ENCODE measurements at places on chromosomes 13 and 19.

- no peak for DNase-seq
Observed at GRCh38 chr19:47021536-47022139, 2.0 kb downstream of the NPAS1 start.

DNA sequence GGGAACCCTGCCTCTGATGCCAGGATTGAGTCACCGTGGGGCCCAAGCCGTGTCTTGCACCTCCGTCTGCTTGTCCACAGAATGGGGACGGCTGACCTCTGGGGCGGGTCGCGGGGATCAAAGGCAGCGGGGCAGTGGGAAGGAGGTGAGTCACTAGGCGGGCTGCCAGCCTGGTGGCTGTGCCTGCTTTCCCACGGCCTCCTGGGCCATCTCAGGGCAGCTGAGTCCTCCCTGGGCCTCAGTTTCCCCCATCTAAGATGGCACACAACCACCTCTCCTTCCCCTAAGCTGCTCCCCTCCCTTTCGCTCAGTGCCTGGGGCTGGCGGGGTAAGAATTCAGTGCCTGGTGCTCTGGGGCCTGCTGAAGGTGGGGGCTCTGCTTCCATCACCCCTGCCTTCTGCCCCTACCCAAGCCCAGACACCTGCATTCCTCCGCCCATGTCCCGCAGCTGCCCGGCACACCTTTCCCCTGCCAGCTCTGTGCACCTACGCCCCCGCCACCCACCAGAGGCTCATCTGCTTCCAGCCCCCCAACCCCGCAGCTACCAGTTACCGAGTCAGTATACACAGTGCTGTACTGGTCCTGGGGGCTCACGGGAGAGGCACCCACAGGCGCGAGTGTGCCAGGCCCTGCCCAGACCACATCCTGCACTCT lies 3.5 kb downstream of the MKNK2 start:
- DNase-seq = peak; percentile 16

DNA sequence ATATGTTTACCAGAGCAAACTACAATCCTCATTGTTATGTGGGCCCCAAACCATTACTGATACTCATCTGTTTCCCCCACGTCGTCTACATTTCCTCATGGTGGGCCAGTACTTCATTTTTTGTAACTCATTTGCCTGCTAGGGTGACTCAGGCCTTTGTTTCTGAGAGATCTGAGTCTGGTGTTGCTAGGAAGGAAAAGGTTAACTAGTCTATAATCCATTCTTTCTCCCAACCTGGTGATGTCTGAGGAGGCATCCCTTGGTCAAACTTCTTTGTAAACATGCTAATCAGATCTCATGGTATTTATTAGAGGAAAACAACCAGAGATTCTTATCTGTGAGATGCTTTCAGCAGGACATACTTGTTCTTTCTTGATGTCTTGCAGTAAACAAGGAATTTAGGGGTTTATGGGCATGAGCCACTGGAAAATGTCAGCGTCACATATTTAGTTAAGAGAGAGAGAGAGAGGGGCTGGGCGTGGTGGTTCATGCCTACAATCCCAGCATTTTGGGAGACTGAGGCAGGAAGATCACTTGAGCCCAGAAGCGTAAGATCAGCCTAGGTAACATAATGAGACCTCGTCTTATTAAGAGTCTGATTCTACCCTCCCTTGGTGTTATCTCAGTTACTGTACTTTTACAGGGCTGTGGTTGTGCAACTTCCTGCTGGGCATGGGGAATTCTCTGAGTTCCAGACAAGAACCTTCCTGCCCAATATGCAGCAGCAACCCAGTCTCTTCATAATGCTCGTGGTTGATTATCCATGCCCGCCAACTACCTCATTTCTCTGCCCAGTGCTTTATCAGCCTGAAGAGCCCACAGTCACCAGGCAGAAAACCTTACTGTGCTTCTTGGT lies 9.7 kb upstream of the DPRX start:
- peak; percentile 21 for DNase-seq

DNA sequence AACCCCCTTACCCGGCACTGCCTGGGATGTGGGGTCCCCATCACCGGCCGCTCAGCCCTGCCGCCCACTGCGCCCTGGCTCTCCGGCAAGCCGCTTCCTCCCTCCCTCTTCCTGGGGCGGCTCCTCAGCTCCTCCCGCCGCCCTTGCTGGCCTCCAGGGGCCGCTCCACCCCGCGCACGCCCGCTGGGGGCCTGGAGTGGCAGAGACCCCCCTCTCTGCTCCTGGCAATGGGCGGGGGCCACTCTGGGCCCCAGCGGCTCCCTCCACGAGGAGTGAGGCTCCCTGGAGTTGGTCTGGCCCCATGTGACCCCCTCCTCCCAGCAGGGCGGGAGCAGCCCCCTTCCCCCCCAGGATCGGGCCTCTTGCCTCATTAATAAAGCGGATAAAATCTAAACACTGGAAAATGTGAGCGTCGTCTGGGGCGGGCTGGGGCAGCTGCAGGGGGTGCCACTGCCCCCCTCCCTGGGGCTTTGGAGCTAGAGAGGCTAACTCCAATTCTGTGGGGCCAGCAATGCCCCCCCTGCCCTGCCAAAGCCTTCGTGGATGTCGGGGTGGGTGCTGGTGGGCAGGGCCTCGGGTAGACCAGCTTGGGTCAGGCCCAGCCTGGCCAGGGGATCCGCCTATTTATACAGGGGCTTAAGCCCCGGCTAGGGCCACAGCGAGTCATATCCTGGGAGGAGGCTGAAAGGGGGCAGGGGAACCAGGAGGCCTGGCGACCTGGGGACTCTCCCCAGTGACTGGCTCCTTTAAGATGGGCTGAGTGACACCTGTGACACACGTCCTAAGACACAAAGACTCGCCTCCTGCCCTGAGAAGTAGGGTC lies at the start of gene PTGER1:
PTGER1 (minus strand) TSS at position 104 of the 823 bp plus-strand sequence. CDS start 1,034 bp downstream, outside the sequence.
- DNase-seq = peak; percentile 76

DNA sequence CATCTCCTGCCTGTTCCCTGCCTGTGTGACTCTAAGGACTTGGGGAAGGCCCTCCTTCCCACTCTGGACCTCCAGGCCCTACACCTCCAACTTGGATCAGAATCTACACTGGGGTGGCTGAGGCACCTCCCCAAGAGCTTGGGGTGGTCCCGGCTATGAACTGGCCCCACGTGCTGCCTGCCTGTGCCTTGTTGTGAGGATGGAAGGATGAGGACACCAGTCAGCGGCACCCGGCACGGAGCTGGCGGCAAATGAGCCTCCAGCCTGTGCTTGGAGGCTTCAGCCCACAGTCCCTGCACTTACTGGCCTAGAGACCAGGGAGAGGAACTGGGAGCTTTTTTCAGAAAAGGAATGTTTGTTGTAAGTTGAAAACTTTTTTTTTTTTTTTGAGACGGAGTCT lies 8.5 kb downstream of the AKAP8 start:
- DNase-seq = no peak

DNA sequence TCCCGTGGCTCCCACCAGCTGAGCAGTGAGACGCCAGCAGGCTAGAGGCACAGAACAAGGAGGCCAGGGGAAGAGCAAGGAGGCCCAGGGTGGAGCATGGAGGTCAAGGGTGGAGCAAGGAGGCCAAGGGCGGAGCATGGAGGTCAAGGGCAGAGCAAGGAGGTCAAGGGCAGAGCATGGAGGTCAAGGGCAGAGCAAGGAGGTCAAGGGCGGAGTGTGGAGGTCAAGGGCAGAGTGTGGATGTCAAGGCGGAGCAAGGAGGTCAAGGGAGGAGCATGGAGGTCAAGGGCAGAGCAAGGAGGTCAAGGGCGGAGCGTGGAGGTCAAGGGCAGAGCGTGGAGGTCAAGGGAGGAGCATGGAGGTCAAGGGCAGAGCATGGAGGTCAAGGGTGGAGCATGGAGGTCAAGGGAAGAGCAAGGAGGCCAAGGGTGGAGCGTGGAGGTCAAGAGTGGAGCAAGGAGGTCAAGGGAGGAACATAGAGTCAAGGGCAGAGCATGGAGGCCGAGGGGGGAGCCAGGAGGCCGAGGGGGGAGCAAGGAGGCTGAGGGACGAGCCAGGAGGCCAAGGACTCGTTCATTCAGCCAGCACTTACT lies 27.7 kb downstream of the DPF1 start:
- DNase-seq = no peak

GRCh38 chr13:106118050-106118449 lies 417.4 kb downstream of the EFNB2 start:
- DNase-seq = no peak

DNA sequence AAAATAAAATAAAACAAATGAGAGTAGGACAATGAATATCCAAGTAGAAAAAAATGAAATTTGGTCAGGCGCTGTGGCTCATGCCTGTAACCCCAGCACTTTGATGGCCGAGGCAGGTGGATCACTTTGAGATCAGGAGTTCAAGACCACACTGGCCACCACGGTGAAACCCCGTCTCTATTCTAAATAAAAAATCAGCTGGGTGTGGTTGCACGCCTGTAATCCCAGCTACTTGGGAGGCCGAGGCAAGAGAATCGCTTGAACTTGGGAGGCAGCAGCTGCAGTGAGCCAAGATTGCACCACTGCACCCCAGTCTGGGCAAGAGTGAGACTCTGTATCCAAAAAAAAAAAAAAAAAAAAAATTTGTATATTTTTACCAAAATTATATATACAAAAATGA lies 18.2 kb upstream of the ZMYM5 start:
- DNase-seq = no peak

- no peak for DNase-seq
Observed at GRCh38 chr19:29321116-29321515, 108.2 kb upstream of the UQCRFS1 start.

- no peak for DNase-seq
Observed at GRCh38 chr13:28406733-28407266, 88.1 kb downstream of the FLT1 start.

GRCh38 chr13:78609464-78610205 lies 6.3 kb upstream of the POU4F1 start:
- DNase-seq = no peak

DNA sequence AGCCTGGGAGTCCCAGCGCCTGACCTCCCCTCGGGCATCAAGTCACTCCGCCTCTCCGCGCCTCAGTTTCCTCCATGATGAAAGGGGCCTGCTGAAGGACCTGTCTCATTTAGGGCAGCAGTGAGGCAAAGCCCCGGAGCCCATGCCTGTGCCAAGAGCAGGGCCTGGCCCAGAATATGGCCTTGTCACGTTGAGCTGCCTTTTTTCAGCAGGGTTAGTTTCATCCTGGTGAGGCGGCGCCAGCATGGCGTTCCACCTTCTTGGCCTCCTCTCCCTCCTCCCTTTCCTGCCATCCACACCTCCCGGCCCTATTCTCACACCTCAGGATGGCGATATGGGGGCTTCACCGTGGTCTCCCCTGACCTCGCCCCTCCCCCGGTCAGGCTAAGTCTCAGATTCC lies 30.2 kb downstream of the PAK4 start:
- no peak for DNase-seq

DNA sequence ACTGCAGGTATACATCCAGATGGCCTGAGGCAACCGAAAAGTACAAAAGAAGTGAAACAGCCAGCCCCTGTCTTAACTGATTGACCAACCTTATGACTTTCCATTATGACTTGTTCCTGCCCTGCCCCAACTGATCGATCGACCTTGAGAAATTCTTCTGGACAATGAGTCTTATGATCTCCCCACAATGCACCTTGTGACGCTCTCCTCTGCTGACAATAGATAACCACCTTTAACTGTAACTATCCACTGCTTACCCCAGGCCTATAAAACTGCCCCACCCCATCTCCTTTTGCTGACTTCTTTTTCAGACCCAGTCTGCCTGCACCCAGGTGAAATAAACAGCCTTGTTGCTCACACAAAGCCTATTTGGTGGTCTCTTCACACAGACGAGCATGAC lies 11.2 kb downstream of the ZNF83 start:
- no peak for DNase-seq

- peak; percentile 64 for DNase-seq
Observed at GRCh38 chr13:91406619-91407018, 8.2 kb downstream of the GPC5 start.

DNA sequence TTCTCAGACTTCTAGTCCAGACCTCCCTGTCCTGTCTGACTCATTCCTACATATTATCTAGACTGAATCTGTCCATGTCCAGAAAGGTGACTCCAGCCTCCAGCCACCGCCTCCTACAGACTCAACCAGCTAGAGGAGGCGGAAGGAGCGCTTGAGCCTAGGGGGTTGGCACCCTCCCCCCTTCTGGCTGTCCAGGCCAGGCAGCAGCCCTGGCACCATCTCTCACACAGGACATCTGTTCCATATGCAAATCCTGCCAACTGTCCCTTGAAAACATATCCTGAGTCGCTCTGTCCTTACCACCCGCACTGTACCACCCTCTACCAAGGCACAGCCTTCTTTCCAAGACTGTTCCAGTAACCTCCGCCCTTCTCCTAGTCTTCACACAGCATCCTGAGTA lies 150.7 kb upstream of the WASF3 start:
- DNase-seq = no peak

GRCh38 chr19:58229255-58229639 lies 533 bp downstream of the ZNF544 start:
- DNase-seq = peak; percentile 43

DNA sequence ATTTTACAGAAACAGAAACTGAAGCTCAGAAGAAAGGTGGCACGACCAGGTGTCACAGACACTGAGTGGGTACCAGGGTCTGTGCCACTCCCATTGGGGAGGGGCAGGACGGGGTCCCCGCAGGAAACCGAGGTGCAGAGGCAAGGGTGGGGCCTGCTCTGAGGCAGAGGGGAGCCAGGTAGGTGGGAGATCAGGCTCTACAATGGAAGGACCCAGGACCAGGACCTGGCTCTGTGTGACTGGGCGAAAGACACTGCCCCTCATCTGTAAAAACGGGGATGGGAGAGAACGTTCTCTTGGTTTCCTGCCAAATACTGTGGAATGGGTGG lies 2.8 kb downstream of the PTGIR start:
- DNase-seq = no peak

DNA sequence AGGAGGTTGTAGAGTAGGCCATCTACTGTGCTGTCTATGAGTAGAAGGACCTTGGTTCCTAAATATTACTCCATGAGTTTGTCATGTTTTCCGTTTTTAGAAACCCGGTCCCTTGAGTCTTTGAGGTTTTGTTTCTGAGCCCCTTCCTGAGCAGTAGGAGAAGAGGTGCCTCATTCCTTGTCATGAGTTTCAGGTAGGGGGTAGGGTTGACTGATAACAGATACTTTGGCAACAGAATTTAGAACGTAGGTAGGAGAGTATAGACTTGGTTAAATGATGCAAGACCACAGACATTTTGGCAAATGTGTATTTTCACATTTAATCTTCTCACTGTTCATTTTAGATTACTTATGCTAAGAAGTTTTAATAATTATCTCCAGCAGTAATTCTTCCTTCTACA lies 24.6 kb downstream of the LMO7 start:
- no peak for DNase-seq

- DNase-seq = no peak
Observed at GRCh38 chr13:49410477-49410876, 33.4 kb downstream of the CAB39L start.

DNA sequence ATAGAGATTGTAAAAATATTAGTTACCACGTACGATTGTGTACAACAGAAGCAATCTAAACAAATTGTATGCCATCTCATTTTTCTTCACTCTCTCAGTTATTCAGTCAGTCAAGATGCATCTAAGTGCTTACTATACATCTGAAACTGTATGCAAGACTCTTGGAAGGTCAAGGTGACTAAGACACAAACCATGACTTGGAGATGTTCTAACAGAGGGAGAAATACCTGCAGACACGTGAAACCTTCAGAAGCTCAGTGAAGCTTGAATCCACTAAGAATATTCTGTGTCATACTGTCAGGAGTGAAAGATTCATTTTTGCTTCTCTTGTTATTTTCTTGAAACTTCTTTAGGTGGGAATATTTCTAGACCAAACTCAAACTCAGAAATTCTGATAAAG lies 365.4 kb downstream of the ITGBL1 start:
- DNase-seq = no peak
